ENCODE measurements at places on chromosomes 3 and 15.

DNA sequence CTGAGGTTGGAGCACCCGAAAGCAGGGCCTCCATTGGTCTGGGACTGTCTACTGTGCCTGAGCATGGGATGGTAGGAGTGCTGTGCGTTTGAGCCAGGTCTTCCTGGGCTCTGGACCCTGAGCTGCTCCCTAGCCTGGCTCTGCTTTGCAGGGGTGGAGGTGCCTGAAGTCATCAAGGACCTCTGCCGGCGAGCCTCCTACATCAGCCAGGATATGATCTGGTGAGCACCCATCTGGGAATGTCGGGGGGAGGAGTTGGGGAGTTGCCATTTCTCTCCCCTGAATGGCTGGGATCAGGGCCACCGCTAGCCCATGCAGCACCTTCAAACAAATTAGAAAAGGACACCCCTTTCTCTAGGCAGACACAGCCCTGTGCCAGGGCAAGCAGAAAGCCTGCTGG lies 20.7 kb downstream of the DUOX1 start:
- no peak for DNase-seq

DNA sequence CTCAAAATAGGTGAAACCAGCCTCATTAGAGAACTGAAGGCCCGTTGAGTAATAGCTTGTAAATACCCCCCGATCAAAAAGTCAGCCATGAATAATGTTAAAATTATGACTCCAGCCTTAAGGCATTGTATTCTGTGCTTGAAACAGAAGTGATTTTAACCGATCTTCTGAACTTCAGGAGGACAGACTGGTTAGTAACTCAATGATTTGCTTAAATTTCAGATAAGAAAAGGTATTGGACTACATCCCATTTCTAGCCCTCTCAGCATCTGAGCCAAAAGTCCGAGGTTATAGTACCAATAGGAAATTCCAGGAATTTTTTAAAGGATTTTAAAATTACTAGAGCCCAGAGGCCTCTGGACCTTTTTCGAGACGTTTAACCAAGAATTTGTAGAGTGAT lies 67.7 kb upstream of the FGF12 start:
- DNase-seq: no peak

- no peak for DNase-seq
Measured at GRCh38 chr3:184811034-184811433, 932 bp upstream of the VPS8 start.

- no peak for DNase-seq
Measured at GRCh38 chr15:66014635-66015182, 145.4 kb downstream of the RAB11A start.
